AG09309 (cell line): ENCODE measurements at places on chromosomes 4 and X.

- DNase-seq = no peak
Measured at GRCh38 chr4:75065909-75066308, 133.0 kb downstream of the PARM1 start.

DNA sequence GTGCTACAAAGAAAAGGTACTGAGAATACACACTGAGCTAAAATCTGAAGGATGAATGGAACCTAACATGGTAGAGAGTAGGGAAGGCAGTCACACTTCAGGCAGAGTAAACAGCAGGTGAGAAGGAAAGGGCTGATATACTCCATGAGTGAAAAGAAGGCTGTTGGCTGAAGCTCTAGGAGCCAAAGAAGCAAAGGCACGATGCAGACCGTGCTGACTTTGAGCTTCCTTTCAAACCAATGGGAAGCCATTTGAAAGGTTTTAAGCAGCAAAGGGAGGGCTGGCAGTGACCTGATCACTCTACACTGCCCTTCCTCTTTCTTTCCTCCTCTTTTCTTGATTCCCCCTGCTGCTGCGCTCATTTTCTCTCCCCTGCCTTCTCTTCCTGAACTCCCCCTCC, 66.4 kb downstream of the TMEM154 start:
- DNase-seq = no peak

- DNase-seq = no peak
Measured at GRCh38 chrX:96394598-96394997, 290.0 kb upstream of the DIAPH2 start.

GRCh38 chr4:18932730-18933339, 911.3 kb upstream of the LCORL start:
- DNase-seq = no peak

- DNase-seq = no peak
Measured at GRCh38 chr4:19030048-19030447, 1008.5 kb upstream of the LCORL start.

- DNase-seq = no peak
Measured at GRCh38 chrX:22165732-22166457, 106.8 kb upstream of the CBLL2 start.

DNA sequence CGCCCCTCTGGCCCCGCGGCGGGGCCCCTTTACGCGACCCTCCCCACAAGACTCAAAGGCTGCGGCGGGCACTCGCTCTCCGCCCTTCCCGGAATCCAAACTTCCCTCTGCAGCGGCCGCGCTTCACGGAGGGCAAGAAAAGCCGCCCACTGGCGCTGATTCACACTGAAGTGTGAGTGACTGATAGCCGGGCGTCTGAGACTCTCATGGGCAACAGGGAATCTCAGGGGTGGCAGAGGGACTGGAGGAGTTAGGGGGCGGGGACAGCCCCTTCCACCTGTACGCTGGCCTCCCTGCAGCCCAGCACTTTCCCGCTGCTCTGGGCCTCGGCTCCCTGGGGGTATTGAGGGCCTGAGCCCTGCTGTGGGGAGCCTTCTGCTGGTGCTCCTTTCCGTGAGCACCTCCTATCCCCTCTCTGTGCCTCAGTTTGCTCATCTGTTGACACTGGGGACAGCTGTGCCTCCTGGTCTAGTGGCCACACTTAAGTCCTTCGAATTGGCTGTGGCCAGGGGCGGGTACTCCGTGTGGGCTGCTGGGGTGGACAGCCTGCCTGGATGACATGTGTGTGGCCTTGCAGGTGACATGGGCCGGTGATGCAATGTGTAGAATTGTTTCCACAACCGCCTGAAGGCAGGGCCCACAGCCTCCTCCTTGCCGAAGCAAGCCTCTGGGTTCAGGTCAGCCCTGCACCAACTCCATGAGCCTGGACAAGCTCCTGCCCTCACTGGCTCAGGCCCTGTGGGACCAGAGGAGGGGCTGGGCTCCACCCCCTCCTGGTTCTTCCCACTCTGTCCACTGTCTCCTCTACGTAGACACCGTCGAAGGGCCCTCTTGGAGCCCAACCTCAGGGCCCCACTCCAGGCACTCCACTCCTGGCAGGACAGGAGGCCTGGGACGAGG, 951 bp downstream of the SH3BP2 start:
- no peak for DNase-seq

- no peak for DNase-seq
Measured at GRCh38 chrX:10028283-10029104, 61.3 kb downstream of the CLDN34 start.

DNA sequence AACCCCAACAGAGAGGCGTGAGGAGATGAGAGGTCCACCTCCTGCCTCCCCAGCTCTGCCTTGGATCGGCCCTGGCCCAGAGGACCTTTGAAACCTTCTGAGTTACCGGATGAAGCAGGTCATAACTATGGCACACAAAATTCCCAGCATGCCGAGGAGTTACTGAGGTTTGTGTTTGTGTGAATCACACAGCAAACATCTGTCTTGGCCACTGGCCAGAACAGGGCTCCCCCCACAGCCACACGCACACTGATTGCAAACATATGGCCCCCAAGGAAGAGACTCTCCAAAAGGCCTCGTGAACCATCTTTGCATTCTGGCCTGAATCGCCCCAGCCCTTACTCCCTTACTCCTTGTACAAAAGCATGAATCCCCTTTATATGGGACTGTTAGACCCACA, 18.9 kb downstream of the RPS4X start:
- peak; percentile 41 for DNase-seq

DNA sequence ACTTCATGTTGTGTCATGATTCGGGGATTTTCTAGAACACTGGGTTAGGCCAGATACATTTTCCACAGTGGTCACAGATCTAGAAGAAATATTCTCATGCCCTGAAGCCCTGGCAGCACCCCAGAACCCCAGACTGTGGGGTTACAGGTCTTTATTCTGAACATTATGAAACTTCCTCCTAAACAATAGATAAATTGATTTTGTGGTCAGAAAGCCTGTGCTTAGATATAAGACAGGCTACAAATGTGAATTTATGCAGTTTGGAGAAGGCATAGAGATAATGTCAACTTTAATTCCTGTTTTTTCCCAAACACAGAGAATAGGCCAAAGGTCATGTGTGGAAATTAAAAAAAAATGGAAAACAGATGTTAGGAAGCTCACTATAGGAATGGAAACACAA, 492.9 kb downstream of the SPRY1 start:
- no peak for DNase-seq

DNA sequence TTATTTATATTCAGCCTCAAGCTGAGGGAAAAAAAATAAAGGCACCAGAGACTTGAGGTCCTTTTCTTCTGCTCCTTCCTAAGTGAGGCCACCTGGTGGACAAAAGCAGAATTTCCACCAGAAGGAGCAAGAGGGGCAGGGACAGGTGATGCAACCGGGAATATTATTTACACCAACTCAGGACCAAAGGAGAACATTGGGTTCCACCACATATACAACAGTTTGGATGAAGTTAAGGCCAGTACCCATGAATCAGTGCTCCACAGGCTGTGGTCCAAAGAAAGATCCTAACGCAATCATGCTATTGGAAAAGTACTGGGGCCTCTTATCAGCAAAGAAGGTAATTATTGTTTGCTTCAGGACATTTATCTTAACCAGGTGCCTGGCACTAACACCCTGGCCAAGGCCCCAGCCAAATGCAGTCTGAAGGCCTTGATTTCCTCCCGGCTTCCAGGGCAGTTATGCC, 57.4 kb downstream of the TSC22D3 start:
- peak; percentile 41 for DNase-seq
